ENCODE measurements at places on chromosomes 12 and 14.

DNA sequence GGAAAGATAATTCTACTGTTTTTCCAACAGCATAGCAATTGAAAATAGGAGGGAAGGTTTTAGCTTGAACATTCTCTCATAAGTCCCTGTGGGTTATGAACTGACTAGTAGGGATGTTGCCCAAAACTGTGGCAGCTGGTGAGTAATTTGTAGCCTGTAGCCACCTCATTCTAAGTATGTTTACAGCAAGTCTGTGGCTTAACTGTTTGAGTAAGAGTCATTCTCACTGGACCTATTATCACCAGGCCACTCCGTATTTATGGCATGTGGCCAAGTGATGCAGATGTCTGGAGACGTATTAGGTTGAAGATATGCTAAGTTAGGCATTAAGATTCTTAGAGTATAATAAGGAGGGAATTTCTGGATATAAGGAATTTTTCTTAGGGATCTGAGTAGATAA, 458.3 kb downstream of the ETNK1 start:
- no peak for DNase-seq

DNA sequence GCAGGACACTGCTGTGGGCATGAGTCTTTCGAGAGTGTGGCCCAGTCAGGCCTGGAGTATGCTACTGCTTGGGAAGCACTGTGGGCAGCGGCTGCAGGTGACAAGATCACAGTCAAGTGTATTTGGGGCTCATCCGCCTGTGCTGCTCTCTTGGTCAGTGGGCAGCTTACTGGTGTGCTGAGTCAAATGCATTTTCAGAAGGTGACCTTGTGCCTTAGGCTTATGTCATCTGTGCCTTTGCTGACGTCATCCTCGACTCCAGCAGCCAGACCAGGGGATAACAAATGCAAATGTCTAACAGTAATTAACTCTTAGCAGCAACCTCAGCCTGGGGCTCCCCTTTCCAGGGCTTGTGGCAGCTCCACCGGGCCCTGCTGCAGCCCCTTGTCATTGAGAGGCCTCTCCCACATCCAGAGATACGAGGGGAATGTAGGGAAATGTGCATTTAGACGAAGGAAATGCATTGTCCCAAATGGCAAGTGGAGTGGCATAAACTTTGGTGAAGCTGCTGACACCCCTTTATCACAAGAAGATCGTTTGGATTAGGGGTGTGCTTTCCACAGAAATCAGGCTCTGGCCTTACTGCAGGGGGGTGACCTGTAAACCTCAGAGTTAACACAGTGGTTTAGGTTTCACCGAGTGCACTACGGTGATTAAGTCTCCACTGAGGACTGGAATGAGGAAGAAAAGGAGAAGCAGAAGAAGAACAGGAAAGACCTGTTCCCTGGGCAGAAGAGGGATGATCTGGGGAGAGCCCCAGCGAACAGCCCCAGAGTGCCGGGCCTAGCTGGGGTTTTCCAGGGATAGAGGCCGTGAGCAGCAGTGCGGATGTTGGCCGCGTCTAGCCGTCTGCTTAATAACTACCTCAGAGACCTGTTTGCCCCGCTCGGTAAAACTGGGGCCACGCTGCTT, 39.7 kb downstream of the PSMA6 start:
- no peak for DNase-seq

GRCh38 chr14:89941830-89942377, 12.6 kb downstream of the EFCAB11 start:
- DNase-seq, result no peak

- no peak for DNase-seq
Measured at GRCh38 chr12:131784909-131785762, 43.1 kb upstream of the MMP17 start.

DNA sequence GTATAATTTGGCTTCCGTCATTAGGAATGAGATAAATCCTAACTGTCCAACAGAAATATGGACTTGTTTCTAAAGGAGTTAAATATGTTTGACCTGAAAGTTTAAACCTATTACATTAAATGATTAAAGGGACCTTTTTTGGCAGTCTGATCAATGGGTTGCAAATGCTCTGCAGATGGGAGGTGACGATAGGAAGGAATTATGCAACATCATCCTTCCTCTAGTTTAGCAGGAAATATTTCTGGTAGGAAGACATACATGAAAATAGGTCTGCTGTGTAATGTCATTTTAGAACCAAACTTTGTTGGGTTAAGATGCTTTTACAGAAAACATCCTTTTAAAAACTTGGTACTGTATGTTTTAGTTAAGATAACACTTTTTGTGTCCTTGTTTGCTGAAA, 2.6 kb downstream of the LRRC10 start:
- DNase-seq, result peak; percentile 83

GRCh38 chr14:68691031-68691791, 101.7 kb downstream of the ZFP36L1 start:
- no peak for DNase-seq

DNA sequence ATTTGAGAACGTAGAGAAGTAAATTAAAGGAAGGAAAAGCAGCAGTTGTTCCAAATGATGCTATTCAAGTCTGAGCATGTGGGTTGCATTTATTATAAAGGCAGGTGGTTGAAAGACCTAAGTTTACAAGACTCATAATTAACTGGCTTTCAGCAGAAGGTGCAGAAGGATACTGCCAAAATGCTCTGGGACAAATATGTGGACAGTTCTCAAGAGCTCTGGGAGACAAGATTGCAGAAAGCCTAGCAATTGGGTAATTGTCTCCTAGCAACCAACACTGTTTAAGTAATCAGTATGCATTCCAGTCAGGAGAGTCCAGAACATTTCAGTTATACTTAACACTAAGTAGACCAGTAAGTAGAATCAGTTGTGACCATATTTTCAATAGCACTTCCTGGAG, 131.5 kb downstream of the GPR135 start:
- DNase-seq, result no peak

- DNase-seq, result no peak
Measured at GRCh38 chr14:74610866-74611649, 979 bp downstream of the LTBP2 start.

DNA sequence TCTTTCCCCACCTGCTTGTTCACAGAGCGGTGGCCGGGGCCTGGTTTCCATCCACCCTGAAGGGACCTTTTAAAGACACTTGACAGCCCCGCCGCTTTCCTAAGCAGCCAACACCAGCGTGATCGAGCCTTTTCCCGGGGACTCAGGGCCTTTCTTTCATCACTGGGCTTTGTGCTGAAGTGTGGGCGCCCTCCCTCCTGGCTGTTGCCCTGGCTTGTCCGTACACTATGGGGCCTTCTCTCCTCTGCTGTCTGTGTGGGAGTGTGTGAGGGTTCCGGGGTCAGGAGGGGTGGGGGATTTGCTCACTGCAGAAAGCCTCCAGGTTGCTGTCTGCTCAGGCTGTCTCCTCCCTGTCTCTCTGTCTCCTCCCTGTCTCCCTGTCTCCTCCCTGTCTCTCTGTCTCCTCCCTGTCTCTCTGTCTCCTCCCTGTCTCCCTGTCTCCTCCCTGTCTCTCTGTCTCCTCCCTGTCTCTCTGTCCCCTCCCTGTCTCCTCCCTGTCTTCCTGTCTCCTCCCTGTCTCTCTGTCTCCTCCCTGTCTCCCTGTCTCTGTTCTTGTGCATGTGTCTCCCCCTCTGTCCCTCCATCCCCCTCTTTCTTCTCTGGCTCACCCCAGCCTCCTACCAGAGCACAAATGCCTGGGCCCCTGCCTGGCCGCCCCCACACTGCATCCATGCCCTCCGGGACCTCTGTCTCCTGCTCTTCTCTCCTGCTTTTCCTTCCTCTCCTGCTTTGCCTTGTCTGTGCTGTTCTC, 64.7 kb downstream of the CCDC92 start:
- no peak for DNase-seq

- no peak for DNase-seq
Measured at GRCh38 chr12:48973531-48973930, 2.0 kb upstream of the WNT10B start.

GRCh38 chr12:37666069-37666781, 650.3 kb upstream of the ALG10B start:
- DNase-seq, result no peak

GRCh38 chr12:104834607-104835006, 123.5 kb downstream of the SLC41A2 start:
- DNase-seq, result no peak

DNA sequence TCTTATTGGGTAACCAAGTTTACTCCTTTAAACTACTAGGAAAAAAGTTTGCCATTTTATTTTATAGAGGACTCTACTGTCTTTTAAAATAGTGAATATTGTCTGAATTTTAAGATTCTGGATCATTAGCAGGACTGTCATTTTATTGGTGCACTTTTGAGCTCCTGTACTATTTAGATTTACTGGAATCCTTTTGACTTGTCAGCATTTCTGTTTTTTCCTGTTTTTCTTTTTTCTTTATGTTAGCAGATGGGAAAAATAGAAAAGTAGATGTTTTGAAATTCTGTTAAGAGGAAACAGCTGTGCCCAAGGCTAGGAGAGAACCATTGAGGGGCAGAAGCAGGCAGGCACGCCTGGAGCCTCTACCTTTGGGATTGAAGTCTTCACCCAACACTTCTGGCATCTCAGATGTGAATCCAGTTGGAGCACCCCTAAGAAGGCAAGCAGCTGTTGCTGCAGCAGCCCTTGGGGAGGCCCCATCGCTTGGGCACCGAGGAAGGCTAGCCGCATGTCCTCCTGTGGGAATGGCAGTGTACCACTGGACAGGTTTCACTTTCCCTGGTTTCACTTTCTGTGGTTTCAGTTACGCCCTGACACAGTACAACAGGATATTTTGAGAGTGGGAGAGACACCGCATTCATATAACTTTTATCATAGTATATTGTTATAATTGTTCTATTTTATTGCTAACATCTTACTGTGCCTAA, 11.5 kb downstream of the RIMKLB start:
- DNase-seq, result peak; percentile 67

DNA sequence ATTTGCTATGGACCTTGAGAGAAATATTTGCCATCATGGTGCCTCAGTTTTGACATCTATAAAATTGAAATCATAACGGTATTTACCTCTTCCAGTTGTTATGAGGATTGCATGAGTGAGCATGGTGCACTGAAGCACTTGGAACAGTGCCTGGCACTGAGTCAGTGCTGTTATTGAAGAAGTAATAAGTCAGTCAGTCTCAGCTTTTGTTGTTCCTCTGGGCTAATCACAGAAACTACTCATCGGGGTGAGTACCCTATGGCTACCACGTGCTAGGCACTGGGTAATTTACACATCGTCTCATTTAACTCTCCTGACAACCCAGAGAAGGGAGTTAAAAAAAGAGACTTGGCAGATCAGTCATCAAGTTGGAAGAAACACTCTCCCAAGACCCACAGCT, 159.5 kb upstream of the NRXN3 start:
- DNase-seq, result no peak

GRCh38 chr12:3110578-3110977, 33.4 kb downstream of the TSPAN9 start:
- no peak for DNase-seq

- no peak for DNase-seq
Measured at GRCh38 chr12:4486049-4486699, 40.6 kb upstream of the FGF6 start.

GRCh38 chr14:52043690-52044089, 25.2 kb downstream of the NID2 start:
- DNase-seq, result peak; percentile 9

GRCh38 chr12:28079539-28079938, 107.0 kb upstream of the PTHLH start:
- DNase-seq, result no peak

DNA sequence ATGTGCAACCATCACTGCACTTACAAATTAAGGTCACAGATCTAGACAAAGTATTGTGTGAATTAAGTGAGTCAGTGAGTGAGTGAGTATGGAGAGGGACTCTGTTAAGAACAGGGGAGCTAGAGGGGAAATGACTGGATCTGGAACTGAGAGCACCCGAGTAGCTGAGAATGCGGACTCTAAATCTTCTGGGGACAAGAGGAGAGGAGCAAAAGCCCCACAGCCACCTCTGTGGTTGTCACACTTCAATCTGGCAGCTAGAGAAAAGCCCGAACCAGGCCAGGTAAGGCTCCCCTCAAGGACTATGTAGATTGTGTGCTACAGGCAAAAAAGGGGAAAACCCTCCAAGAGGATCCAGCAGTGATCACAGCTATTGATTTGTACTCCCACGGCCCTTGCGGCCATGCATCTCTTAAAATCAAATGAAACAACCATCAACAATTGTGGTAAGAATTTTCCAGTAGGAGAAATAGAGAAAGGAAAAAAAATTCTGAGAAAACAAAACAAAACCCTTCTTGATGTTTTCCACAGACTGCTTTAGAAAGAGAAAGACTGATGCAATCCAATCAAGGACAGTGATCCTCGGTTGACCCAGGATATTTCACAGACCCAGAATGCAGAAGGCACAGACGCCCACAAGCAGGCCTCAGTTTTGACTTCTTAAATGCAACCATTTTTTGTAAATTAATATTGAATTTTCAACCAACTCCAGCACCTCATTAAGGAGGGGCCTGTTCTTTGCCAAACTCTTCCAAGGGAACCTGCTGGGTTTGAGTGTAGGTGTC, 109.6 kb downstream of the SLC38A6 start:
- no peak for DNase-seq

DNA sequence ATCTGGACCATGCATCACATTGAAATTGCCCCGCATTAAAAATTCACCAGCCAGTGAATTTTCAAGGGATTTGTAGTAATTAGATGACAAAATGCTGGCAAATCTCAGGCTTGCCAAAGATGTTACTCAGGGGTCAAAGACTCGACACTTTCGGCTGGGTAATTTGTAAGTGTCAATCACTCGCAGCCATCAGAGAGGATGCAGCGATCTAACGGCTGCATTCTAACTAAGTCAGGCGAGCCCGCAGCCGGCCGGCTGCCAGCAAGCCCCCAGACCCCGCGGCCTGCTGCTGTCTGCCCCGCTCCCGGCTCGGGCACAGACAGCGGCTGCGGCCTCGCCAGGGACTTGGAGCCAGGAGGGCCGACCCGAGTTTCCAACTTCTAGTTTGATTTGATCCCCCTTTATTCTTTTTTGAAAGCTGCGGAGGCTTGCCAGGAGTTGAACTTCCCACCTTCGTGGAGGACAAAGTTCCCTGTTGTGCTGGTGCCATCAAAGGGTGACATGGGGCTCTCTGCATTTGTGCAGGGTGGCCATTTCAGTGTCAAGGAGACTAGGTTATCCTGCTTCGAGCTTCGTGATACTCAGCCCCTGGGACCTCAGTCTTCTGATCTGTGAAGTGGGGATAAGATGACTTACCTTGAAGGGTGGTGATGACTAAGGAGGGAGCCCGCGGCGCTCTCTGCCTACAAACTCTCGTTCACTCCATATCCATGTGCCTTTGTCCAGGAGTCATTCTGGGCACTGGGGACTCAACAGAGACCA, 169.9 kb downstream of the RBM19 start:
- no peak for DNase-seq

DNA sequence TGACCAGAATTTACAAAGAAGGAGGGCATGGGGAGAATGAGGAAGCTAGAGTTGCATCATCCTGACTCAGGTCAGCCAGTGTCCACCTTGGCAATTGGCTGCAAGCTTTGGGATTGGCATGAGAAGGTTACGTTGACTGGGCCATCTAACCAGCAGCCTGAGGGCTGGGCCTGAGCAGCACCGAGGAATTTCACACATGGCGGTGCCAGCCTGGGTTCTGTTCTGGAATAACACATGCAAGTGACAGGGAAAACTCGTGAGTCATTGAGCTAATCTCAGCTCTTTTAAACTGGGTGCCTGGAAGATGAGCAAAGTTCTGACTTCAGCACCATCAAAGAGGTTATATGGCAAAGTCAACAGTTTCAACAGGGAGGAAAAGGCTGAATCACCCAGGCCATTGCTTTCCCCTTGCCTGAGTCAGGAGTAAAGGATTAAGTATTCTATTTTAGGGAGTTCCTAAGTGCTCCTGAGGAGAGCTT, 543.2 kb upstream of the TBX3 start:
- DNase-seq, result no peak

- no peak for DNase-seq
Measured at GRCh38 chr12:6959058-6959804, 8.1 kb downstream of the PTPN6 start.
